Stimulated activated CD8-positive, alpha-beta memory T cell treated with anti-CD3 and anti-CD28 coated beads, Interleukin-2, amount 100 ng/mL, for 1 hour (primary cell): ENCODE measurements at places on chromosomes 6 and 20.
A peak's percentile ranks its signal among the peaks of the same experiment; 100 is the strongest.

- no peak for DNase-seq
Measured at GRCh38 chr6:116633685-116634084, 17.4 kb downstream of the RSPH4A start.

DNA sequence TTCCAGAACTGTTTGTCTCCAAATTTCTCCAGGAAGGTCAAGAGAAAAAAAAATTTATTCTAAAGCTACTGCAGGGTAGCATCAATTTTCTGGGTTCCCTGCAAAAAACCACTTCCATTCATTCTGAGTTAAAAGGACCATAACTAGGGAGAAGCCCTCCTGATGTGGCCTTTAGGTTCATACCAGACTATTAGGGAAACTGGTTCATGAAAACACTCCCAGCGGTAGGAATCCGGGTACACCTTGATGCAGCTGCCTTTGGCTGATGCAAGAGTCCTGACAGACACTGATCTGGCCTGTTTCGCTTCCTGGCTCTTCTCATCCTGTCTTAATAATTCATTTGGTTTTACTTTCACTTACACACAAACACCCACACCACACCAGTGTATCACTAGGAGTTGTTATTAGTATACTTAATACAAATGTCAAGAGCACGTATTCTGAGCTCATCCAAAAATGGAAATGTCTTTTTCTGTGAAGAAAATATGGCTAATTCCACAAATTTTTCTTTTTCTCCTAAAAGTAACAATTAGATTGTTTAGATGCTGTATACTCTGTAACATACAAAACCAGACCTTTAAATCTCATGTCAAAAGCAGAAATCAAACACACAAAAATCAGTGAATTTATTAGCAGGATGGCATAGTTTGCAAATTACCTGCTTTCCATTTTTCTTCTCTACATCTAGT lies 38.4 kb upstream of the ARHGAP18 start:
- DNase-seq = peak; percentile 9

- no peak for DNase-seq
Measured at GRCh38 chr20:43123180-43123579, 66.5 kb downstream of the PTPRT start.

GRCh38 chr6:6705061-6705425 lies 116.5 kb downstream of the LY86 start:
- no peak for DNase-seq

DNA sequence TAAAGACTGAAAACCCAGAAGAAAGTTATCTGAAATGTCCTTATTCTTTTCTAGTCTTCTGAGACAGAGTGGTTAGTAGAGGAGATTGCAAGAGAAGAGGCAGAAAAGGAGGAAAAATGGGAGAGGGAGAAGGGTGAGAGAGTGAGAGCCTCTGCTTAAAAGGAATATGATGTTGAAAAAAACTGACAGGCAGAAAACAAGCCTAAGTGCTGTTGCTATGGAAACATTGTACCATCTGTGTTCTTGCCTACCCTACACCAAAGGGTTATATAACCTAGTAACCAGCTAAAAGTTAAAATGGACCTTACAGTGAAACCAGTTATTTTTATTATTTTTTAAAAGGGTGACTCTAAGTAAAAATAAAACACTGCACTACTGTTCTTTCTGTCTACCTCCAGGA lies 28.3 kb upstream of the SH3BGRL2 start:
- no peak for DNase-seq

DNA sequence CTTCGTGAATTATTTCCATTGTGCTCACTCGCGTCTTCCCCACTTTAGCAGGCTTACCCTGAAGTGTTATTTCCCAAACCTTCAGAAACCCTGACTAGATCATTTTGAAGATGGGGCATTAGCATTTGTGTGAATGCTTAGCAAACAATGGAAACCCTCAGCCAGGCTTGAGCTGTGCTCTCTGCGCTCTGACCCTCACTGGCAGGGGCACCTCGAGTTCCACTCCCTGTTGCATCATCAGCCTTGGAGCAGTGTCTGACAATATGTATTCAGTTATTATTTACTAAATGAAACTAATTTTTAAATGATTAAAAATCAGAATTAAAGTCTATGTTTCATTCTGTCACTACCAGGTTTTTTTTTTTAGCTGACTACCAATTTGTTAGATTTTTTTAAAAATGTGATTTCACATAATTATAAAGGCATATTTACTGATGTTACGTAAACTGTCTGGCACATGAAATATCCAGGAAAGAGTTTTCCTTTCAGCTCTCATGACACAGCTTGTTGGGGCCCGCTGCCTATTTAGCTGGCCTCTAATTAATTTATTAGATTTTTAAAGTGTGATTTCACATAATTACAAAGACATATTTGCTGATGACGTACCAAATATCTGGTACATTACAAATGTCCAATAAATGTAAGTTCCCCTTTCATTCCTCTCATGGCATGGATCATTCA lies 155.2 kb downstream of the PACRG start:
- DNase-seq = no peak

DNA sequence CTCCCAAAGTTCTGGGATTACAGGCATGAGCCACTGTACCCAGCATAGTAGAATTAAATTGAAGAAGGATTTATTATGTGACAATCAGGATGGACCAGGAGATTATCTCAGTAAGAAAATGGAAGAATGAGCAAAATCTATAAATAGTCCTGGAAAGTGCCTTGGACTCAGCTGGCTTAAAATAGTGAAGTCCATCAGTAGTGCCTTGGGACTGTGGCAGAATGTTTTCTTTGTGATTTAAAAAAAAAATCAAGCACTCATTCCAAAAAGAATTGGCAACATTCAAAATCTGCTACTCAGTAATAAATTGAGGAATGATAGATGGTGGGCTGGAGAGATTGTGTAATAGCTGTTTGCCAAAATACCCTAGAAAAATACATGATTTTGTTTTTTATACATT lies 37.0 kb upstream of the MAS1 start:
- no peak for DNase-seq

GRCh38 chr6:109236115-109237076 lies 141.1 kb downstream of the CEP57L1 start:
- DNase-seq = no peak

GRCh38 chr6:54920628-54921027 lies 74.1 kb downstream of the FAM83B start:
- no peak for DNase-seq

DNA sequence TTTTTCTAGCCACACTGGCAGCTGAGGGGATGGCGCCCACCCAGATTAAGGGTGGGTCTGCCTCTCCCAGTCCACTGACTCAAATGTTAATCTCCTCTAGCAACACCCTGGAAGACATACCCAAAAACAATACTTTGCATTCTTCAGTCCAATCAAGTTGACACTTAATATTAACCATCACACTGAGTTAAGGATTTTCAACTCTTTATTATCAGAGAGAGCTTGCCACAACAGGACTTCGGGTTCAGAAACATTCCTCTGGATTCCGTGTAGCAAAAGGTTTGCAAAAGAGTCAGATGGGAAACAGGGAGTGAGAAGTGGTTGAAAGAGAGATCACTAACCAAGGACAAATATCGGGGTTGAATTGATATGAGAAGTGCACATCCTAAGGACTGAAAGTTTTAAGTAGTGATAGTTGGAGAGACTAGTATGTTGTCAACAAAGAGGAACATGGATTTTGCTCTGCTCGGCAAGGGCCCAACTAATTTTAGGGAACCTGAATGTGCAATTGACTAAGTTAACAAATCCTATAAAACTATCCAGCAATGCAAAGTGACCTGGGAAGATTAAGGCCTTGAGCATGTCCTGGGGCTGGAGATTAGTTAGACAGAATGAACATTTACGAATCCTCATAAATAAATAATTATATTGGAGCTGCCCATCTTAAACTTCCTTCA lies 137.0 kb upstream of the TENT5A start:
- no peak for DNase-seq
